ENCODE measurements at places on chromosomes 6 and 20. TPM values are rescaled to one million over a fixed set of nuclear protein-coding genes. Genes with fewer than 3 reads are reported as not detected.
A peak's percentile ranks its signal among the peaks of the same experiment; 100 is the strongest.

The C6orf52 gene
- total RNA-seq, result not detected

- no peak for DNase-seq
Observed at GRCh38 chr20:24968278-24968800, 19.3 kb downstream of the CST7 start.

DNA sequence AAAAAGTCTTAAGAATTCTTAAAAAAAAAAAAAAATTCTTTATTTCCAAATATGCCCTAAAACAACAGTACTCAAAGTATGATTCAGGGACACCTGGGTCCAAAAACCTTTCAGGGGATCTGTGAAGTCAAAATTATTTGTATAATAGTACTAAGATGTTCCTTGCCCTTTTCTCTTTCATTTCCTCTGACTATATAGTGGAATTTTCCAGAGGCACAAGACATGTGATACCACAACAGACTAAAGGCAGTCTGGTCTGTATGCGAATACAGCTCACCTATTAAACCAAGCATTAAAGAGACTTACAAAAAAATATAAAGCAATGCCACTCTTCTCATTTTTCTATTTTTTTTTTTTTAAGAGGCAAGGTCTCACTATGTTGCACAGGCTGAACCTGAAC lies 15.4 kb downstream of the NOL7 start:
- DNase-seq, result no peak

- peak; percentile 32 for DNase-seq
Observed at GRCh38 chr6:169288591-169288990, 34.9 kb upstream of the THBS2 start.

GRCh38 chr6:119333707-119334295 lies 15.8 kb downstream of the MAN1A1 start:
- no peak for DNase-seq

The MDC1 gene
- 4.7 TPM for total RNA-seq

The PGC gene
- not detected for total RNA-seq

The SLC13A3 gene
- 1.6 TPM for total RNA-seq

DNA sequence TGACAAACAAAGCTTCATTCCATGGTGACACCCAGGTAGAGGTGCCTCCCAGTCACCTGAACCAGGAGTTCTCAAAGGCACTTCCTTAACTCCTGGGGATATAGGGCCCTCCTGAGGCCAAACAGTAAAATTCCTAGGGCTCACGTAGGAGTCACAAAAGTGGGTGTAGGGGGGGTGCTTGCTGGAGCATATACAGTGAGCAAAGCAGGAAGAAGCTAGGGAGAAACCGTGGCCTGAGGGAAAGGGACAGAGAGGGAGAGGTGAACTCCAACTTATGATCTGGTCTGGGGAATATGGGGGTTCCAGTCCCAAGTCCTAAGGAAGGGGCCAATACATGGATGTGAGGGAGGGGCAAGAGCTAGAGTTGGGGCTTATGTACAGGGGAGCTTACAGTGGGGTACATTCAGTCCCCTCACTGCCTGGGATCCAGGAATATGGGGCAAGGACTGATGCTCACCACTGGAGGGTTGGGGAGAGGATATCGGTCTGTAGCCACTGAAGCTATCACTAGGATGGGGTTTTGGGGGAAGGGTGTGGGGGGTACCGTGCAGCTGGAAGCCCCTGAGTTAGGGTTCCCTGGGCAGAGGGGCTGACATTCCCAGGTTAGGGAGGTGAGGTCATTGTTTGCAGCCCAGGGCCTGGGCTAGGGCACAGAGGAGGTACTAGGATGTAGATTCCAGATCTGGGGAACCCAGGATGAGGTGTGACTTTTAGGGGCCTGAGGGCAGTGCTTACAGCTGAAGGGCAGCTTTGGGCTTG lies 950 bp downstream of the PEDS1 start:
- no peak for DNase-seq

DNA sequence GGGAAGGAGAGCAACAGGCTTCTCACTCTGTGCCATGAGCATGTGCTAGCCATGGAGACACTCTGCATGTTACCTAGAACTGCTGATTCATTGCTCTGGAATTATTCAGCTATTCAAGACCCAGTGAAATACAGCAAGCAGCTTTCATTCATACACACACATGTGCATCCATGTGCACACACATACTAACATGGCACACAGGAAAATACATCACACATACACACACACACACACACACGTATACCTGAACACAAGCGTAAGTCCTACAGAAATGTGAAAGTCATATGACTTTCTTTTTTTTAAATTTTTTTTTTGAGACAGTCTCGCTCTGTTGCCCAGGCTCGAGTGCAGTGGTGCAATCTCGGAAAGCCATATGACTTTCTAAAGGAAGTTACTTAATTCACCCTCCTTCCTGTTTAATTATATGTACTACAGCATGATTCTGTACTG lies 108.2 kb upstream of the NFATC2 start:
- DNase-seq, result peak; percentile 49

The CST5 gene
- not detected for total RNA-seq

DNA sequence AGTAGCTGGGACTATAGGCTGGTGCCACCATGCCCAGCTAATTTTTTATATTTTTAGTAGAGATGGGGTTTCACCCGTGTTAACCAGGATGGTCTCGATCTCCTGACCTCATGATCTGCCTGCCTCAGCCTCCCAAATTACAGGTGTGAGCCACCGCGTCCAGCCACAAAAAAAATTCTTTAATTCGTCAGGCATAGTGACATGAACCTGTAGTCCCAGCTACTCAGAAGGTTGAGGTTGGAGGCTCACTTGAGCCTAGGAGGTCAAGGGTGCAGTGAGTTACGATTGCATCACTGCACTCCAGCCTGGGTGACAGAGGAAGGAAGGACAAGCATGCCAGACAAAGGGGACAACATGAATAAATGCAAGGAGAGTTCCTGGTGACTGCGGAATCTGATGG lies 19.5 kb upstream of the ASXL1 start:
- no peak for DNase-seq

The POM121L2 gene
- total RNA-seq, result not detected

- no peak for DNase-seq
Observed at GRCh38 chr6:139877828-139878405, 503.5 kb upstream of the CITED2 start.

DNA sequence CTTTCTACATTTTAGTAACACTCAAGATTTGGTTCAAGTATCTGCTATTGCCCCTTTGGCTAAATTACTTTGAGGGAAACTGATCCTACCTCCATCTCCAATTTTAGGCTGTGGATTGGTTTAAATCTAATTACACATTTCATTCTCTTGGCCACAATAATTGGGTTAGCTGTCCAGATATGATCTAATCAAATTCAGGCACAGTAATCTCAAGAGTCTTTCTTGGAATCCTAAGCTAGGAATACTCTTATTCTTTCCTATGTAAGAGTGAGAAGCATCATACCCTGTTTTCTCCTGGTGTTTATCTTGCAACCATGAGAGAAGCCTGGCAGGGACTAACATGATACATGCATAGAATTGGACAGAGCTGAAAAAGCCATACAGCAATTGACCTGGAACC lies 300.4 kb upstream of the MARCKS start:
- no peak for DNase-seq

- DNase-seq, result peak; percentile 40
Observed at GRCh38 chr6:106099235-106099537, 13.1 kb downstream of the PRDM1 start.

The SNAP91 gene
- under 0.01 TPM for total RNA-seq

- peak; percentile 65 for DNase-seq
Observed at GRCh38 chr20:62924442-62925075, 1.7 kb downstream of the DIDO1 start.

DNA sequence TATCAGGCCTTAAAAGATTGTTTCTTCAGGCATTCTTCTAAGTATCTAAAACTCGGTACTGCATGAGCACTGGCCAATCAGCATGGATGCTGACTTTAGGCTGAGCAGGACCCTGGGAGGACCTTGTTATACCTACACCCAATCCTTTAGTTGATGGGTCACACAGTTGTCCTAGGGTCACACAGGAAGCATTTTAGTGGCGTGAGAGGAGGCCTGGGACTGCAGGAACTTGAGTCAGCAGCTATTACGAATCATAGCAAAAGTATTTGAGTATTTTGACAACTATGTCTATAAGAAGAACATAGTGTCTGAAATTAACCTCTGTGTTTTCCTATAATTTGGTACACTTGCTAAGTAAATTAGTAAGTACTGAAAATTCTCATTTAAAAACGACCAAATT lies 741.4 kb downstream of the HACE1 start:
- DNase-seq, result peak; percentile 53

- DNase-seq, result no peak
Observed at GRCh38 chr6:113356139-113356538, 501.0 kb upstream of the MARCKS start.

DNA sequence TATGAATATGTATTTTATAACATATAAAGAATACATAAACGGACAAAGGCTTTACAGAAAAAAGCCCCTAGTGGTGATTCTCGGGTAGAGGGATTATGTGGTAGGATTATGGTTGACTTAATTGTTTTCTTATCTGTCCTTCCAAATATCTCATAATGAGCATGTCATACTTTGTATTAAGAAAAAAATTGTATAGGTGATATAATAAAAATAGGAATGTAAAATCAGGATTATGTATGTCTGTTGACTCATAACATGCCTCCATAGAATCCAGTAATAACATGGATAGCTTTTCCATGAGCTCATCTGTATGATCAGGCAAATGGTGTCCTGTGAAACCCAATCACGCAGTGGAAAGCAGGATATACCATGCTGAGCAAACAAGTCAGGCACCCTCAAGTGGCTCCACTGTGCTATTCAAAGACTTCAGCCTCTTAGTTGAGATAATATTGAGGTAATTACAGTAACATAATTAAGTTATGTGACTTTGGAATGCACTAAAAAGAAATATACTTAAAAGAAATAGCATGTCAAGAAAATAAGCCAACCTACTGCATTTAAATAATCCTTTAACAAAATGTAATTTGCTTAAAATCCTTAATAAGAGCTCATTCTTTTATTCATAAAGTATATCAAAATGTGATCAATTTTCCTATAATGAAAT lies 39.6 kb upstream of the PRELID3B start:
- DNase-seq, result no peak

GRCh38 chr6:74879234-74879633 lies 326.6 kb downstream of the COL12A1 start:
- DNase-seq, result peak; percentile 89

DNA sequence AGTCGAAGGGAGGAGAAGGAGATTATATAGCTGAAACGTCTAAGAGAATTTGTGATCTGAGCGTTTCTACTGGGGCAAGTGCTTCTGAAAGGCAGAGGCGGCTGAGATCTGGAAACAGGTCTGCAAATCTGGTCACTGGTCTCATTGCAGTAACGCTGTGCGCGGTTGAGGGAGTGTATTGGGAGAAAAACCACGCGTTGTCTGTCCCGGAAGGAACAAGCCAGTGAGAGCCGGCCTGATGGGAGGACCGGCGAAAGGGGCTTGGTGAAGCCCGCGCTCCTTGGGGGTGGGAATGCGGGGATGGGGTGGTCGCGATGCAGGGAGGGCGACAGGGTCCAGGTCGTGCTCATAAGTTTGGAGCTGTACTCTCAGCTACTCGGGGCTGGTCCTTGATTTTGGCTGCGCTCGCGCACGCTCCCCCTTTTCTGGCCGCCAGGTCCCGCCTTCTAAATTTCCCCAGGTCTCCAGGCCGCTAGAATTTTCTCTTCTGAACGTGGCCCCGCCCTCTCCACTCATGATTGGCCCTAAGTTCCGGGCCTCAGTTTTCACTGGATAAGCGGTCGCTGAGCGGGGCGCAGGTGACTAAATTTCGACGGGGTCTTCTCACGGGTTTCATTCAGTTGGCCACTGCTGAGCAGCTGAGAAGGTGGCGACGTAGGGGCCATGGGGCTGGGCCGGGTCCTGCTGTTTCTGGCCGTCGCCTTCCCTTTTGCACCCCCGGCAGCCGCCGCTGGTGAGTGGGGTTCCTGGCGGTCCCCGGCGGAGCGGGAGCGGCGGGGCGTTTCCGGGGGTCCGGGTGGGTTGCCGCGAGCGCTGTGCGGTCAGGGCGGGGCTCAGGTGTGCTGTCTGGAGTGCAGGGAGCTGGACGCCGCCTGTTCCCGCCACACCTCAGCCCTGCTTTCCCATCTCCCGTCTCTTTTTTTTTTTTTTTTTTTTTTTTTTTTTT lies at the start of gene MICB:
Gene MICB (plus strand): TSS at position 615 of the 946 bp plus-strand sequence. CDS start 49 bp downstream, at position 664.
- DNase-seq, result peak; percentile 79

GRCh38 chr6:142944124-142945048 lies 590 bp downstream of the HIVEP2 start:
- DNase-seq, result peak; percentile 96

- DNase-seq, result peak; percentile 43
Observed at GRCh38 chr6:14354919-14355572, 237.5 kb downstream of the CD83 start.

The TP53RK gene
- 23.2 TPM for total RNA-seq

The PCIF1 gene
- total RNA-seq, result 15.8 TPM

DNA sequence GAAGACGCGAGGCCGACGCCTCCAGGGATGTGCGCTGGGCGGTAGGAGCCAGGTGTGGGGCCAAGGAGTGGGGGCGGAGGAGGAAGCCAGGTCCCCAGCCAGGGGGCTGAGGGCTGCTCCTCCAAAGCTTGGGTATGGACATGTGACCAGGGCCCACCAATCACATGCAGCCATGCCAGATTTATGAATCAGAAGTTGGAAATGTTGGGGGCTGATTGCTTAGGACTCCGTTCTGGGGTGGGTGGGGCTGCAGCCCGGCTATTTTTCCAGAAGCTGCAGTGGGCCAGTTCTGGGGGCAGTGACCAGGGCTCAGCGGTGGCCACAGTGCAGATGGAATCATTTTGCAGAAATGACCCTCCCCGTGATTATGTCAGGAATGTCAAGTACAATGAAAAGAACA lies 96.0 kb downstream of the CEBPB start:
- peak; percentile 90 for DNase-seq

The TRIM31 gene
- total RNA-seq, result not detected

DNA sequence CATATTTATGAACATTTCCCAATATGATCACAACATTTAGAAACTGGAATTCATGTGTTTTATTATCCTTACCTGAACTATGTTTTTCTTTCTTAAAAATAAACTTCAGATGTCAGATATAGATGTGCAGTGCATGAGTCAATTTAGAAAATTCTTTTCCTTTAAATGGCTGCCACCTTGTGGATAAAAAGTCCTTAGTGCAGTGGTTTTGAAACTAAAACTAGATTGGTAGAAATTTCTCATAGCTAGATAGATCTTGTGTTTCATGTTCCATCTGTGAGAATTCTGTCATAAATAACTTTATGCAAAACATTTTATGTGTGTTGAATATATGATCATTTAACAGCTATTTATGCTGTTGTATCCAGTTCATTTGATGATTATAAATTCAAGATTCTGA lies 134.9 kb downstream of the KLHL32 start:
- DNase-seq, result peak; percentile 43
